ENCODE measurements at places on chromosomes 11 and 22.

- DNase-seq = no peak
Observed at GRCh38 chr11:119421941-119422808, 797 bp downstream of the THY1 start.

DNA sequence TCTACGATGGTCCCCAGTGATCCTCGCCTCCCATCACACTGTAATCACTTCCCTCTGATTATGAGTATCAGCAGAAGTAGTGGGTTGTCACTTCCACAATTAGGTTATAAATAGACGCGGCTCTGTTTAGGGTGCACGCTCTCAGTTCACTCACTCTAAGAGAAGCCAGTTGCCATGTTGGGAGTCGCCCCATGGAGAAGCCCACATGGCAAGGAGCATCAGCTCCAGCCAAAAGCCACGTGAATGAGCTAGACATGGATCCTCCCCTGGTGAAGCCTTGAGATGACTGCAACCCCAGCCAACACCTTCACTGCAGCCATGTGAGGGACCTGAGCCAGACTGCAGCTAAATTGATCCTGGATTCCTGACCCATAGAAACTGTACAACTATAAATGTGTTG lies 26.4 kb upstream of the MYOD1 start:
- DNase-seq = no peak

DNA sequence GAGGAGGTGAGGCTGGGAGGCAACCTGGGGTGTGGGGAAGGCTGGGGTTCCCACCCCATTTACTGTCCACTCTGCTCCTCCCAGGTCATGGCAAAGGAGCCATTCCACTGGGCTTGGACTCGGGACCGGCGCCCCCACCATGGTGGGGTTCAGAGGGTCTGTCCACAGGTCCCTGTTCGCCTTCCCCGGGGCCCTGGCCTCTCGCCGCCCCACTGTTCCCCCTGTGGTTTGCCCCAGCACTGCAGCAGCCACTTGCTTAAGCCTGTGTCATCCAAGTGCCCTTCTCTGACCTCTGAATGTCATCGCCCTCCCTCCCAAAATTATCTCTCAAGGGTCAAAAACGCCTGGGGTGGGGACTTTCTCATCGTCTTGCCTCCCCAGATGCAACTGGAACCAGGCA lies 2.6 kb downstream of the SPDYC start:
- no peak for DNase-seq

DNA sequence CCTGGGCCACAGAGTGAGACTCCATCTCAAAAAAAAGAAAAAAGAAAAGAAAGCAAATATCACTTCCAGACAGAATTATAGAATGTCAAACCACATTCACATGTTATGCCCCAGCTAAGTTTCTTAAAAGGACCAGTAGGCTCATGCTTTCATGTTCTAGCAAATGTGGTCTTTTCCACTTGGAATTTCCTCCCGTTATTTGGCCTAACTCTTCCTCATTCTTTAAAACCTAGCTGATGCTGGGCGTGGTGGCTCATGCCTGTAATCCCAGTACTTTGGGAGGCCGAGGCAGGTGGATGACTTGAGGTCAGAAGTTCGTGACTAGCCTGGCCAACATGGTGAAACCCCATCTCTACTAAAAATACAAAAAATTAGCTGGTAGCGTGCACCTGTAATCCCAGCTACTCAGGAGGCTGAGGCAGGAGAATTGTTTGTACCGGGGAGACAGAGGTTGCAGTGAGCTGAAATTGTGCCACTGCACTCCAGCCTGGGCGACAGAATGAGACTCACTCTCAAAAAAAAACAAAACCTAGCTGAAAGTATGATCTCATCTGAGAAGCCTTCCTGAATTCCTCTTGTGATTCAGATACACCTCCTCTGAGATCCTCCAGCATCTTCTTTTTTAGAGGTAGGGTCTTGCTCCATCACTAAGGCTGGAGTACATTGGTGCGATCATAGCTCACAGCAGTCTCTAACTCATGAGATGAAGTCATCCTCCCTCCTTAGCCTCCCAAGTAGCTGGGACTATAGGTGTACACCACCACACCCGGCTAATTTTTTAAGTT lies 50.4 kb downstream of the FCHSD2 start:
- DNase-seq = no peak

DNA sequence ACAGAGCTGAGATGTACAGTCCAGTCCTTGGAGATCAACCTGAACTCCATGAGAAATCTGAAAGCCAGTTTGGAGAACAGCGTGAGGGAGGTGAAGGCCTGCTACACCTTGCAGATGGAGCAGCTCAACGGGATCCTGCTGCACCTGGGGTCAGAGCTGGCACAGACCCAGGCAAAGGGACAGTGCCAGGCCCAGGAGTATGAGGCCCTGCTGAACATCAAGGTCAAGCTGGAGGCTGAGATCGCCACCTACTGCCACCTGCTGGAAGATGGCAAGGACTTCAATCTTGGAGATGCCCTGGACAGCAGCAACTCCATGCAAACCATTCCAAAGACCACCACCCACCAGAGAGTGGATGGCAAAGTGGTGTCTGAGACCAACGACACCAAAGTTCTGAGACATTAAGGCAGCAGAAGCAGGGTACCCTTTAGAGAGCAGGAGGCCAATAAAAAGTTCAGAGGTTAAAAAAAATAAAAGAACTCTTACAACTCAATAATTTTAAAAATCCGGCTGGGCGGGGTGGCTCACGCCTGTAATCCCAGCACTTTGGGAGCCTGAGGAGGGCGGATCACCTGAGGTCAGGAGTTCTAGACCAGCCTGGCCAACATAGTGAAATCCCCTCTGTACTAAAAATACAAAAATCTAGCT lies 69.9 kb upstream of the RTL6 start:
- DNase-seq = no peak

GRCh38 chr22:36862251-36863242 lies 1.7 kb downstream of the NCF4 start:
- no peak for DNase-seq

DNA sequence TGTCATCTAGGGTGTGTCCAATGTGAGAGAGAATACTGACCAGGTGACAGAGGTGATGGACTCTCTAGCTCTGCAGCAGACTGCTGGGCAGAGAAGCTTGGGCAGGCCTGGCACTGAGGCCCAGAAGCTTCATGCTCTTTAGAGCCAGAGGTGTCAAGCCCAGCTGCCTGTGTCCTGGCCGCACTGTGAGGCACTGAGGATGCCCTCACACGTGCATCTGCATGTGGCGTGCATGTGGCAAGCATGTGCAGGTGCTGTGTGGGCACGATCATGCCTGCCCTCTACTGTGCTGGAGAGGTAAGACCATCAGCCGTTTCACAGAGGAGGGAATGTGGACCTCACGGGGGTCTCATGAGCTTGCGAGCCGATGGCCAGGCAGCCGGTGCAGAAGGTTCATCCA lies 15.8 kb upstream of the TXNRD2 start:
- DNase-seq = no peak

DNA sequence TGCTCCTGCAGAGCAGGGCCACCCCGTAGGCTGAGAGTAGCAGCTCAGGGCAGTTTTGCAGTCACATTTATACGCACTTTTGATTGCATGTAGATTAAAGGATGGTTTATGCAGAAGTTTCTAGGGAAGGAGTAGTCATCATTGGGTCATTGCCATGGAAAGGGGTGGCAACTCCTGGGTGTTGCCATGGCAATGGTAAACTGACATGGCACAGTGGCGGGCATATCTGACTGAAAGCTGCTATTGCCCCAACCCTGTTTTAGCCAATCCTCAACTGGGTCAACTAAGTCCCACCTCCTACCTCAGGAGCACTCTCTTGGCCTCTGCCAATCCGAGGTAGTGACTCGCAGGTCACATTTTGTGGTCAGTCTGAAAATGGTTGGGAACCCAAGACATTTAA lies 2.4 kb upstream of the ARSA start:
- DNase-seq = no peak

DNA sequence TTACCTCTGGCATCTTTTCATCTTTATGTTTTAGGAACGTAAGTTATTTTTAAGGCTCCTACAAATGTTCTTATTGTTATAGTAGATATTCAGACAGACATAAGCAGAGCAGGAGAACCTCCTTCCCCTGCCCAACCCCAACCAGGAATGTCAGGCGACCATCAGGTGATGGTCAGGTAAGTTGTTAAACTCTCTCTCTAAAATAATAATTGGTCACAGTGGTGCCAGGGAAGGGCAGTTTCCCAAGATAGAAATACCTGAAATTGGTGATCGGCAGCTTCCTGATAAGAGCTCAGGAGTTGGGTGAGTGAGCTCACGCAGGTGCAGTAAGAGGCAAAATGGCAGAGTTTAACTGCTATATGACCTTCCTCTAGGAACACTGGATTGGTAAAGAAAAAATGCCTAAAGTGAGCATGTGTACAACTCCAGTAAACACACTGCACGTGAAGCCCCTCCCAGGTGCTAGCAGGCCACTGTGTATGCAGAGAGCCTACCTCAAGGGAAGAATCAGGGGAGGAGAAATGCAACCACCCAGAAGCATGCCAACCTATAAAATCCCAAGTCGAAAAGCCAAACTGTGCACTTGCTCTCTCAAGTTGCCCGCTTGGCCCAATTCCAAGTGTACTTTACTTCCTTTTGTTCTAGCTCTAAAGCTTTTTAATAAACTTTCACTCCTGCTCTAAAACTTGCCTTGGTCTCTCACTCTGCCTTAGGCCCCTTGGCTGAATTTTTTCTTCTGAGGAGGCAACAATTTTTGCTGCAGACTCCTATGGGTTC lies 273.9 kb downstream of the SBF2 start:
- no peak for DNase-seq

GRCh38 chr11:45095691-45096010 lies 50.8 kb upstream of the PRDM11 start:
- DNase-seq = no peak

- DNase-seq = no peak
Observed at GRCh38 chr11:111823131-111823530, 48.2 kb downstream of the ALG9 start.

DNA sequence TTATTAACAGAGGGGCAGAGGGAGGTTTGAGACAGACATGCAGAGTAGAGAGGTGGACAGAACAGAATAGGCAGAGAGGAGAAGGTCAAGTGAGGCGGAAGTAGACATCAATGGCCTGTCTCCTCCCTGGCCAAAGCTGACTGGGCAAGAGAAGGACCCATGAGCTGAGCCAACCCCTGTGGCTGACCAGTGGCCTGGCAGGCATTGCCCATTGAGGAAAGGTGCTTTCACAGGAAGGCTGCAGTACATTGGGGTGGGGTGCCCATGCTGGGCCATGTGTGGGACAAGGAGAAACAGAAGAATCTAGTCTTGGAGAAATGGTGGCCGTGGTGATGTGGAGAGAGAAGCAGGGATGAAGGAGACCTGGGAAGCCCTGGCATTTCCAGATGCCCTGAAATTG lies 76.0 kb downstream of the MYEOV start:
- no peak for DNase-seq

DNA sequence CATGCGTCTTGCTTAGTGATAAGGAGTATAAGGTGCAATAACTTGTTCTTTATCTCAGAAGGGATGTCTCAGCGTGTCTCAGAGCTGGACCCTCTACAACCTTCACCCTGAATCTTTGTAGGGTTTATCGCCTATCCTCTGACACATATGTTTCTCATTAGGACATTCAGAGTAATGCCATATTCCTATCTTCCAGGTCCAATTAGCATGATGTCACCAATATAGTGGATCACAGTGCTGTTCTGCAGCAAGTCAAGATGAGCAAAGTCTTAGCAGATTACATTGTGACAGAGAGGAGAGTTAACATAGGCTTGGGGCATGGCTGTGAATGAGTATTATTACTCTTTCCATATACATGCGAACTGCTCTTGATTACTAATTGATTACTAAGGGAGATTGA lies 110.3 kb upstream of the CLPB start:
- no peak for DNase-seq

- DNase-seq = no peak
Observed at GRCh38 chr11:126707498-126707897, 293.1 kb downstream of the KIRREL3 start.

DNA sequence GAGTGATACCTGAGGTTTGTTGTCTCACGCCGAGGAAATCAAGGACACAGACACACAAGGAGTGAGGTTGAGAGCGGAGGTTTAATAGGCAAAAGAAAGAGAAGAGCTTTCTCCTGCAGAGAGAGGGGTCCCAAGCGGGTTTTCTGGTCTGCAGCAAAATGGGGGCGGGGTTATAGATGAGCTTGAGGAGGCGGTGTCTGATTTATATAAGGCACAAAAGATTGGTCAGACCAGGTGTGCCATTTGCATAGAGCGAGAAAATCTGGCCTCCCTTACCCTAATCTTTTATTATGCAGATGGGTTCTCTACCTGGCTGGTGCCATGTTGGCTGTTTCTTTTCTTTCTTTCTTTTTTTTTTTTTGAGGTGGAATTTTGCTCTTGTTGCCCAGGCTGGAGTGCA lies 11.8 kb downstream of the C11orf96 start:
- DNase-seq = no peak

- no peak for DNase-seq
Observed at GRCh38 chr11:75155570-75156422, 4.9 kb downstream of the SLCO2B1 start.

- no peak for DNase-seq
Observed at GRCh38 chr22:35349704-35350538, 31.0 kb upstream of the HMOX1 start.

DNA sequence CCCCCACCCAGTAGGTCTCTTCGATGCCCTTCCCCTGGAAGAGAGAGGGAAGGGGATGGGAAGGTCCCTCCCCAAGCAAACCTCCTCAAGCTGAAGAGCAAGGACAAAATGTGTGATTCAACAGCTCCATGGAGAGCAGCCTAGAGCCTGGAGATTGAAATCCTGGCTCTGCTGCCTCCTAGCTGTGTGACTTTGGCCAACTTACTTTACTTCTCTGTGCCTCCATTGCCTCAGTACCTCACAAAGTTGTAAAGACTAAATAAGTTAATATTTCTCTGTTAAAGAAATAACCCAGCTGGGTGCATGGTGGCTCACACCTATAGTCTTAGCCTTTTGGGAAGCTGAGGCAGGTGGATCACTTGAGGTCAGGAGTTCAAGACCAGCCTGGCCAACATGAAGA lies 21.1 kb upstream of the LRRC32 start:
- DNase-seq = no peak

DNA sequence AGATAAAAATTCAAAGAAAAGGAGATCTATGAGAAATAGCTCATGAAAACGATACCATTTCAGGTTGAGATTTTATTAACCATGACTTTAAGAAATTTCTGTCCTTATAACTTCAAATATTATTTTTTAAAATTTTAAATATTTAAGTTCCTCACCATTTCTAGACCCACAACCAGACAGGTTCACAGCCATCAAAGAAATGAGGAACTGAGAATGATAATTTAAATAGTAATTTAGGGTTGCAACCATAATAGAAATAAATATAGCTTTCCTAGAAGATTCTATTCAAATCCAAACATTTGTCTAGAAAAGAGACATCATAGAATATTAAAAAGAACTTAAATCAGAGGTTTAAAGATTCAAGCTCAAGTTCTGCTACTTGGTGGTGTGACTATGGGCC lies 5.9 kb upstream of the VWA5A start:
- DNase-seq = no peak

All from amniotic stem cell (primary cell).